Caudate nucleus (tissue), 63 donors: ENCODE measurements at places on chromosomes 7 and 10.
A peak's percentile ranks its signal among the peaks of the same experiment; 100 is the strongest.

DNA sequence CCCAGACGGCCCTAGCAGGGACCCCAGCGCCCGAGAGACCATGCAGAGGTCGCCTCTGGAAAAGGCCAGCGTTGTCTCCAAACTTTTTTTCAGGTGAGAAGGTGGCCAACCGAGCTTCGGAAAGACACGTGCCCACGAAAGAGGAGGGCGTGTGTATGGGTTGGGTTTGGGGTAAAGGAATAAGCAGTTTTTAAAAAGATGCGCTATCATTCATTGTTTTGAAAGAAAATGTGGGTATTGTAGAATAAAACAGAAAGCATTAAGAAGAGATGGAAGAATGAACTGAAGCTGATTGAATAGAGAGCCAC, 184 bp downstream of the CFTR start:
- DNase-seq = no peak

DNA sequence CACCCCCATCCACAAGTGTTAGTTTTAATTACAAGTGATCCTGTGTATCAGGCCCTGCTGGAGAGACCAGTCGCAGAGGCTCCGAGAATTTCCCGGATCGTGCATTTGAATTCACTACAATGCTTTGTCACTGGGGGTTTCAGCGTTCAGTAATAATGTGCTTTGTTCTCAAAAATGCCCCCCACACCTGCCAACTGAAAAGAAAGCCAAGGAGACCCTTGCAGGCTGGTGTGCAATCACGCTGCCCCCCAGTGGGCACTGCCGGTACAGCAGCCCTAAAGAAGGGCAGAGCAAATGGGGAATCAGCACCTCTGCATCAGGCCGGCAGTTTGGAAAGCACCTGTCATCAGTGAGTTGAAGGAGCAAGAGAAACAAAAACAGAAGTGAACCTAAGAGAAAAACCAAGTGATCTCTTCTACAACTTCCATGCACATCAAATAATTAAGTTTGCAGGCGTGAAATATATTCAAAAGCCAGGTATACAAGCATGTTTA, 177.6 kb downstream of the PARD3 start:
- peak; percentile 30 for DNase-seq

DNA sequence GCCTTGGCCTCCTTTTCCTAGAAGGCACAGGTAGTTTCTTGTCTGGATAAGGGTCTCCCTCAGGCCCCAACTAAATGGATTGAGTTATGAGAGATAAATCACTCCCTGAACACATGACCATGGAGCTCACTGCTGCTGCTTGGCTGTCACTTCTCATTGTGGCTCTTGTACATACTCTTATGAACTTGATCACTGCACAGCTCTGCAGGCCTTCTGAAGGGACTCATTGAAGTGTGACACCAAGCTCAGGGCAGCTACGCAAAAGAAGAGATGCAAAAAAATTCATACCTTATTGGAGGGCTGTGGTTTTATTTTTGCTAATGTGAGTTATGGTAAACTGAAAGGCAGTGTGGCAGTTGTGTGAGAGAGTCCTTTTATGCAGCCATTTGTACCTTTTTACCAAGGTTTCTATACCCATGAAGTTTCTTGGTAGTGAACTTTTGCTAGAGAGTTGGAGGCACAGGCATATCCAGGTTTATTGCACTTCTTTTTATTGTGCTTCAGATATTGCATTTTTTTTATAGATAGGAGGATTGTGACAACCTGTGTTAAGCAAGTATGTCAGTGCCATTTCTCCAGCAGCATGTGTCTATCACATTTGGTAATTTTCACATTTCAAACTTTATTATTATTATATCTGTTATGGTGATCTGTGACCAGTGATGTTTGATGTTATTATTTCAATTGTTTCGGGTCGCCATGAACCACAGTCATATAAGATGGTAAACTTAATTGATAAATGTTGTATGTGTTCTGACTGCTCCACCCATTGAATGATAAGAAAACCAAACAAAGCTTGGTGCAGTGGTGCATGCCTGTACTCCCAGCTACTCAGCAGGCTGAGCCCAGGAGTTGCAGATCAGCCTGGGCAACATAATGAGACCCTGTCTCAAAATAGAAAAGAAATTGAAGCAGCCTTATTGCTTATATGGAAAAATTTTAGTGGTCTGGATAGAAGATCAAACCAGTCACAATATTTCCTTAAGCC, 100.6 kb downstream of the LRRC4 start:
- DNase-seq = no peak

DNA sequence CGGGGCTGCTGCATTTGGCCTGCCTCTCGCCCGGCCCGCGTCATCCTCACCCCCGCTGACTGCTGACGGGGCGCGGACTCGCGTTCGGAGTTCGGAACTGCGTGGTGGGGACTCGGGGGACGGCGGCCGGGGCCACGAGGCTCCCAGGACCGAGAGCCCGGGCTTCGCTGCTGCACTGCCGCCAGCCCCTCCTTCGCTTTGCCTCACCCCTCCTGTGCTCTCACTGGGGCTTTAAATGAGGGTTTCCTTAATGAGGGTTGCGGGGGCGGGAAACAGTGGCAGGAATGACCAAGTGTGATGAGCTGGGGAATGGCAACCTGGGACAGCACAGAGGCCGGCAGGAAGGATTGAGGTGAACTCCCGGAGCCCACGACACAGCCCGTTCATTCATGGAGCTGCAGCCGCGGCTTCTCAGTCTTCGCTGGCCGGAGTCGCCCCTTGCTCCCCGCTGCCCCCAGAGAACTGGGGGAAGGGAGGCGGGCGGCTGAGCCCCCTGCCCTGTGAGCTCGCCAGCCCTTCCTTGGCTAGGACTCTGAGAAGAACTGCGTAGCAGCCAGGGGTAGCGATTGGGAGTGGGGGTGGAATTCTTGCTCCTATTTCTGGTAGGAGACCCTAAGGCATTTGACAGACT, 1.5 kb upstream of the LRRC4 start:
- no peak for DNase-seq

GRCh38 chr7:17706734-17707133, 233.6 kb downstream of the SNX13 start:
- no peak for DNase-seq

DNA sequence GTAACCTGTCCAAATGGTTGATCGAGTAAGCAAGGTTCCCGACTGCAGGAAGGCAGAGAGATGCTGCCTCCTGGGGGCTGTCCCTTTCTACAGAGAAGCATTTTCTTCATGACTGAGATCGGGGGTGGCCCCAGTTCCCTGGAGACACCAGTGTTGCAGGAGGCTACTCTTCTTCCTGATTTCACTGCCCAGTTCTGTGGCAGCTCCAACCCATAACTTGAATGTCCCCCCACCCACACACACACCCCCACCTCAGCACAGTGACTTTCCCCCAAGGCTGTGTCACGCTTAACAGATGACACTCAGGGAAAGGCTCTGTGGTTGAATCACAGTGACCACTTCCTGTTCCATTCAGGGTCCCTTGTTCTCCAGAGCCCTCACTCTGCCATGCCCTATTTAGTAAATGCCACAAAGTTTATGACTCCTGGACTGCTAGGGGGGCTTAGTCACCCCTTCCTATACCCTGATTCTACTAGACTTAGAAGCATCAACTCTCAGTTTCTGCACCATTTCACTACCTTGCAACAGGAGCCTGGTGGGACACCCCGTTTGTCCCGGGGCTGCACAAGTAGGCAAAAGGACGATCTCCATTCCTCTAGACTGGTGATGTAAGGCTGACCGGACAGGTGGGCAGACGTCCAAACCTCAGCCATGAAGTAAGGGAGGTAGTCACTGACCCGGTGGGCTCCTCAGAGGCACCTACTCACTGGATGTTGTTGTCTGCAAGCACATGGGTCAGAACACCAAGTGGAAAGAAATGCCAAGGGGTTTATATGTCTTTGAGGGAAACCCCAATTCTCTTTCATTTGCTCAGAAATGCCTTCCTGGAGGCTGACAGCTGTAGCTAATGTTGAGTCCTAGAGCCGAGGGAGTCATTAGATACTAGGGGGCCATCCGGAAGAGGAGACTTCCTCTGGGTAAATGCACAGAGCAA, 31.3 kb upstream of the SMC3 start:
- DNase-seq = no peak

- no peak for DNase-seq
These were observed 406 bp downstream of the PRLHR start for GRCh38 chr10:118595064-118595420.

- no peak for DNase-seq
These were observed 91.8 kb upstream of the KMT2C start for GRCh38 chr7:152527610-152528032.

DNA sequence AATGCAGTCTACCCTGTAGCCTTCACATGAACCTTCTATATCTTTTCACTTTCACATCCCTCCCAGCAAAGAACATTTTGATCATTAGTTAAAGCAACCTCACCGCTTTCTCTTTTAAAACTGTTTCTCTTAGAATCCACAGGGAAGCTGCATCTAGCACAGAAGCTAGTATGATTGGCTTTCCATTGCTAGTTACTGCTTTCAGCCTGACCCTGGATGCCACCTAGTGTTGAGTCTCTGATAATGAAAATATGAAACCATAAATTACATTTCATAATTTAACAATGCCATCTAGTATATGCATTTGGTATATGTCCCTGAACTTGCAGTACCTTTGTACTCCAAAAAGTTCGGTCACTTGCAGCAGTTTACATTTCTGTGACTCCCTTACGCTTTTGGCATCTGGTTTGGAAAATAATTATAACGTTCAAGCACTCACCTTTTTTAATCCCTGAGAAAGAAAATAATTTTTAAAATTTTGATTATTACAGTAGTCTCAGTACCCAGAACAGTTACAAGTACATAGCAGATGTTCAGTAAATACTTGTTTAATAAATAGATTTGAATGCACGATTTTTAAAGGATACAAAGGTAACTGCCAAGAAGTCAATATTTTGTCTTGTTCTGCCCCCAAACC, 22.7 kb downstream of the CISD1 start:
- no peak for DNase-seq

DNA sequence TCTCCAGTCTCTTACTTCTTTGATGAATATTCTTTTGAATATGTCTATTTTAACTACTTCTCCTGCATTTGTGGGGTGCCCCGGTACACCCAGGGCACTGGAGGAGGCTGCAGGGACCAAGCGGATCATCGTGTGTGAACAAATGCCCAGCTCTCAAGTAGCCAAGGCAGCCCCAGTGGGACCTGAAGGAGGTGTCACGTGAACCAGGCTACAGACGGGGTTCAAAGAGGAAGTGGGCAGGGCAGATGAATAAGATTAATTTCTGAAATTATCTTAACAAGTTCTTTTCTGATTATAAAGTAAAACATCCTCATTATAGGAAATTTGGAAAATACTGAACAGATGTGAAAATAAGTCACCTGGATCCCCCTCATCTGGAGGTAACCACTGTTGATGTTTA, 78.4 kb upstream of the DUSP5 start:
- DNase-seq = no peak

GRCh38 chr10:132346806-132347205, 14.8 kb downstream of the LRRC27 start:
- no peak for DNase-seq
